ENCODE measurements at places on chromosomes 11 and 22. TPM values are rescaled to one million over a fixed set of nuclear protein-coding genes. Genes with fewer than 3 reads are reported as not detected.

Gene SYT7
- polyA plus RNA-seq, result 0.13 TPM

Gene HMOX1
- polyA plus RNA-seq, result not detected

Gene C11orf65
- polyA plus RNA-seq, result 2.1 TPM

Gene TUBA8
- 1.3 TPM for polyA plus RNA-seq

Gene SUSD2
- not detected for polyA plus RNA-seq

Gene TTC12
- 19.9 TPM for polyA plus RNA-seq

DNA sequence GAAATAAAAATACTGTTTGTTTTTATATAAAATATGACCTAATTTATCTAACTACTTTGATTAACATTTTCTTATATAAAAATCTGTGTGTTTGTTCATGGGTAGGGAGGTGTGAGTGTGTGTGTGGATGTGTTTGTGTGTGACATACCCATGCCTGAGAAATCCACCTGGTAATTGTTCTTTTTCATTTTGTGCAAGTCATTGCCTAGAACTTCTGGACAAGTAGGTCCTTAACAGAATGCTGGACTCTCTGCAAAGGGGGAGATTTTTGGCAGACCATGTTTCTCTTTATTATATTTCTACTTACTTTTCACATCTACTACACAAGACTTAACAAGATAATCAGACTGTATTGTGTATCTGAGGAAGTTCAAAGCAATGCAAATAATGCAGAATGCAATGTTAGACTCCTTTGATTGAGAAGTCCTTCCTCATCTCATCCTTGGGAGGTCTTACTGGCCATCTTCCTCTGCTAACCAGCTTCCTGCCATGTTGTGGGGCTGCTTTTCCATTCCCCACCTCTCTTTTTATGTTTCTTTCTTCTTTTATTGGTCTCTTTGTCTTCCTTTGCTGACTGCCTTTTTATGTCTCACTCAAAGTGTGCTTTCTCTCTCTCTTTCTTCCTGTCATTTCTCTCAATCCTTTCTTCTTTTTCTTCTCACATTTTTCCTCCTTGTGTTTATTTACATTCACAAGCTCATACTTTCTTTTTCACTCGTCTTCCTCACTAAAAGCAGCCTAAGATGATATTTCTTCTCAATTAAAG is 1017.0 kb upstream of the CNTN5 start:
- DNase-seq, result no peak

- DNase-seq, result no peak
Measured at GRCh38 chr11:59417023-59417422, 9.2 kb downstream of the OR5A2 start.

DNA sequence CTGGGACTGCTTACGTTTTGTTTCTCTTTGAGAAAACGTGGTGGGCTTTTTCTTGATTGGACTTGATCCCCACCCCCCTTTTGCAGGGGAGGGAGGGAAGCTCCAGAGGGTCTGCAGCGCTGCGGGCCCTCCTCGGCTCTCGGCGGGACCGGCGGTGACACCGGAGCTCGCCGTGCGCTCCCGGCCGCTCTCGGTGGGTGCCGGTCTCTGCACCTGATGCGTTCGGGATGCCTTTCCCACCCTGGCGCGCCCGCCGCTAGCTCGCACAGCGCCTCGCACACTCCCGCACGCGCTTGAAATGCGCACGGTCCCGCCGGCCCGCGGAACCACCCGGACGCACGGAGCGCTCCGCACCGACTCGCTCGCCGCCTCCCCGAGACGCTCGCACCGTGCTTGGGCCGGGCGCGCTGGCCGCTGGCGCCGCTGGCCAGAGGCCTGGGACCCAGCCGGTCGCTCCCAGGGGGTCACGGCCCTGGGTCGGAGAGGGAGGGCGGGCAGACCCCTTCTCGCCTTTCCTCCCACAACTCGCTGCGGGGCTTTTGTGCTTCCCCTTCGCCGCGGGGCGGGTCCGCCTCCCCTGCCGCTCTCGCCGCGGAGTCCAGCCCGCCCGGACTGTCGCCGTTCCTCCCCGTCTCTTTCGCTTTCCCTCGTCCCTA is 1.0 kb downstream of the ZBTB16 start:
- DNase-seq, result peak; percentile 32

DNA sequence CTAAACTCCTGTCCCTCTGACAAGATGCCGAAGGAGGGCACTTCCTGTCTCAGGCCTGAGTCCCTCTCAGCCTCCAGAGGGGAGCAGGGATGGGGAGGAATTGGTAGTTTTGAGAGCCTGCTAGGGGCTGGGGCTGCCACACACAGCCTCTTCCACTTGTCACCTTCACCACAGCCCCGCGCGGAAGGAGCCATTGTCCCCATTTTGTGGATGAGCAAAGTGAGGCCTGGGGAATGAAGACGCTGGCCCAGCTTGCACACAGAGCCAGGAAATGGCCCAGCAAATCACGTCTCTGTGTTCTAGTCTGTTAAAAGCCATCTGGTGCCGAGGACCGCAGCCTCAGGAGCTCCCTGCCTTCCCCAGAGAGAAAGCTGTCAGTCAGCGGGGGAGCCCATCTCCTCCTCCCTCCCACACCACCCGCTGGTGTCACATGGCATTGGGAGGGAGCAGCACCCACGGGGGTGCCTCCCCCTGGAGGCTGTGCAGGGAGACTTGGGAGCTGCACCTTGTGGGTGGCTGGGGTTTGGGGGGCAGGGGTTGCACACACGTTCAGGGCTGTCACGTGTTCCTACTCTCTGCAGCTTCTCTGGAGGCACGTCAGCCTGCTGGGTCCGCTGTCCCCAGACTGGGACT is 34.6 kb downstream of the RASD2 start:
- peak; percentile 20 for DNase-seq

- DNase-seq, result no peak
Measured at GRCh38 chr22:34904486-34904885, 161.5 kb upstream of the ISX start.

GRCh38 chr11:108838102-108838791 is 173.4 kb downstream of the DDX10 start:
- no peak for DNase-seq

- DNase-seq, result no peak
Measured at GRCh38 chr11:62882431-62882749, 1.7 kb downstream of the SLC3A2 start.

- no peak for DNase-seq
Measured at GRCh38 chr22:27576815-27577573, 224.6 kb downstream of the MN1 start.
